ENCODE measurements at places on chromosomes 11 and 22.

DNA sequence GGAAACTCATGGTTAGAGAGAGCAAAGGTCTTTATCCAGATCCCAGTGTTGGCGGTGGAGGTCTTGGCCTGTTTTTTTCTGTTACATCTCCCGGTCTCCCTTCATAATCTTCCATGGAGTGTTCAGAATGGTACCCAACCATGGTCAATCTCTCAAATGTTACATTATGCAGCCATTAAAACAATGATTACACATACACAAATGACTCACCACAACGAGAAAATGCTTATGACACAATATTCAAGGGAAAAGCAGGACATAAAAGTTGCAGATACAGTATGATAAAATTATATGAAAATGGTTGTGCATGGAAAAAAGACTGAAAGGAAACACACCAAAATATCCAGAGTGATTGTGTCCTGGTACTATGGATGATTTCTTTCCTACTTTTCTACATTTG is 17.8 kb upstream of the CSNK1E start:
- DNase-seq = peak; percentile 65

- DNase-seq = no peak
Measured at GRCh38 chr11:64998141-64998540, 1.4 kb upstream of the BATF2 start.

- no peak for DNase-seq
Measured at GRCh38 chr11:113533425-113533698, 58.2 kb upstream of the DRD2 start.

DNA sequence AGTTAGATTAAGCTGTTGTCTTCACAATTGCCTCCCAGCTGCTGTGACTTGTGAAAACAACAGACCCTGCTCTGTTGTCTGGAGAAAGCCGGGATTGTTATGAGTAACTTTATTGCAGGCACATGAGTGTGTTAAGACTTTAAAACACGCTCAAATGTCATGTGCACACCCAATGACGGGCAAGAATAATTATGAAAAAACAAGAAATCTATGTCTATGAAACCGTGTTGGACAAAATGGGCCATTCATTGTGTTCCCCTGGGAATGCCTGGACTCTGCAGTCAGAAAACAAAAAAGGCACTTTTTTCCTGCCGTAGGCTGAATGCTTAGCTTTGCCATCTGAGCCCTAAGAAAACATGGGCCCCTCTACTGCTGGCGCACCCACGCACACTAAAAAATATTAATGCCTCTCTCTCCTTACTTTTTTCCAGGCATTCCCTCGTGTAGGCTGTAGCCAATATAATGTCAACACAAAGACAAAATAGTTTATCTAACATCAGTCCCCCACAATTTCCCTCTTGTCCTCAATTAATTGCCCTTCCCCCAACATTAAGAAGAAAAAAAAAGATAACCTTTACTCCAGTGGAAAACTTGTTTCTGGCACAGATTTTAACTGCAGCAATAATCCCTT is 207.9 kb downstream of the SOX6 start:
- no peak for DNase-seq

GRCh38 chr11:114796954-114797721 is 118.8 kb downstream of the NXPE2 start:
- DNase-seq = no peak

DNA sequence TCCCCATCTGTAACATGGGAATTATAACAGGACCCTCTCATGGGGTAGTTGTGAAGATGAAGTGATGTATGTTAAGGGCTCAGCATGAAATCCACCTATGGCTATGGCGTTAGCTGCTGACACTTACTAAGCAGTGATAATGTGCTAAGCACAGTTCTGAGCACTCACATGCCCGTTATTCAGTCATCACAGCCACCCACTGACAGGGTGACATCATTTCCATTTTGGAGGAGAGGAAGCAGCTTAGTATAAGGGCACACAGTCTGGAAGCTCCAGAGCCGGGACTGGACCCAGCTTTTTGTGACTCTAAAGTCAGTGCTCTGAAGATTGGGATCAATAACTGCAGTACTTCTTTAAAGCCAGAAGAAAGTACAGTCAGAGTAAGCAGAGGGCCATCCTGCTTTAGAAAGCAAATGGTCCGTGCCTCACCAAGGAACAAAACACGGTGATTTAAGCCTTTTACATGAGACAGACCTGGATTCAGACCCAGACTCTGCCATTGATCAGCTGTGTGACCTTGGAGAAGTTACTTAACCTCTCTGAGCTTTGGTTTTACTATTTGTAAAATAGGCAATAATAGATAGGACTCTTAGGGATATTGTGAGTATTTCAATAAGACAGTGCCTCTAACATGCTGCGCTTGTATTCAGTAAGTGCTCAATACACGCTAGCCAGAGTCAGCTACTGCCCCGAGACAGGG is 61.5 kb downstream of the SGSM1 start:
- DNase-seq = peak; percentile 81

- no peak for DNase-seq
Measured at GRCh38 chr22:32531228-32531627, 56.6 kb downstream of the FBXO7 start.

GRCh38 chr11:131737357-131737756 is 366.9 kb downstream of the NTM start:
- no peak for DNase-seq

- peak; percentile 51 for DNase-seq
Measured at GRCh38 chr22:42993651-42994275, 21.2 kb downstream of the PACSIN2 start.

GRCh38 chr22:33529424-33530113 is 390.7 kb downstream of the LARGE1 start:
- no peak for DNase-seq

DNA sequence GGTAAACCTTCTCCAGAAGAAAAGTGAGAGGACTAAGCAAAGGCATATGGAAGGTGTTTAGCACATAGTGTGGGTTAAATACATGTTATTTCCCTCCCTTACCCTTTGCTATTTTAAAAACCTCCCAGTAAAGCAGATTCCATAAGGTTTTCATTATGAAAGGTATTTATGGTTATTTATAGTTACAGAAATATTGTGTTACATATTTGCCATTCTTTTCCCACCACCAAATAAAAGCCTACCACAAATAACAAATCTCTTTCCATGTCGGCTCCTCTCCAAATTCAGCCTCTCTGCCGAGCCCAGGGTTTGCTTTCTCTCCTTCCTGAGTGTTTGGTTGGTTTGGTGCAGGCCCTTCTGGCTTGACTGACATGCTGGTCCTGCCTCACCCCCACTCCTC is 64.4 kb downstream of the INSC start:
- DNase-seq = no peak

GRCh38 chr11:130525307-130525706 is 76.9 kb downstream of the ADAMTS15 start:
- DNase-seq = no peak

DNA sequence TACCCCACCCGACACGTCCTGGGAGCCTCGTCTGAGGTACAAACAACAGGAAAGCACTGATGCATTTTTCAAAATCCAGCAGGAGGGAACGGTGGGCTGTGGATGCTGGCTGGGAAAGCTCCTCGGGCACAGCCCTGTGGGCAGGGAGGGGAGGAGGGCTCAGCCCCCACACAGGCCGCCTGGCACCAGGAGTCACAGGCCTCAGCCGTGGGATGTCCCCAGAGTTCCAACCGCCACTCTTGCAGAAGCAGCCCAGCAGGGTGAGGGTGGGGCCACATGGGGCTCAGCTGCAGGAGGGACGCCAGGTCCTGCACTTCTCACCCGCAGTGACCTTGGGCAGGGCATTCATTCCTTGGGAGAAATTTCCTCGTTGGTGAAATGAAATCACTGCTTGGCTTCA is 274.6 kb downstream of the BRD1 start:
- no peak for DNase-seq

GRCh38 chr11:86459002-86459385 is 84.3 kb downstream of the CCDC81 start:
- no peak for DNase-seq

- DNase-seq = no peak
Measured at GRCh38 chr11:133570376-133570775, 38.1 kb upstream of the OPCML start.

- no peak for DNase-seq
Measured at GRCh38 chr11:19714022-19714386, 1.4 kb downstream of the NAV2 start.

DNA sequence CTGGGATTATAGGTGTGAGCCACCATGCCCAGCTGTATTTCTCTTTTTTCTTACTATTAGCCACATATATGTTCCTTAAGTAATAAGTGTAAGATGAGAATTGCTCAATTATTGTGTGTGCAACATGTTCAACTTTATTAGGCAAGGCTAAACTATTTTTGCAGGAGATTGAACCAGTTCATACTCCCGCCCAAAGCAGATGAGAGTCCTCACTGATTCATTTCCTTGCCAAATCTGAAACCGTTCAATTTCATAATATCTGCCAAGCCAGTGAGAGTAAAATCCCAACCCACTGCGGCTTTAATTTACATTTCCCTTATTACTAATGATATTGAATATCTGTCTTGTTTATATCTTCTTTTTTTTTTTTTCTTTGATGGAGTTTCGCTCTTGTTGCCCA is 48.4 kb downstream of the KCNJ4 start:
- peak; percentile 95 for DNase-seq

DNA sequence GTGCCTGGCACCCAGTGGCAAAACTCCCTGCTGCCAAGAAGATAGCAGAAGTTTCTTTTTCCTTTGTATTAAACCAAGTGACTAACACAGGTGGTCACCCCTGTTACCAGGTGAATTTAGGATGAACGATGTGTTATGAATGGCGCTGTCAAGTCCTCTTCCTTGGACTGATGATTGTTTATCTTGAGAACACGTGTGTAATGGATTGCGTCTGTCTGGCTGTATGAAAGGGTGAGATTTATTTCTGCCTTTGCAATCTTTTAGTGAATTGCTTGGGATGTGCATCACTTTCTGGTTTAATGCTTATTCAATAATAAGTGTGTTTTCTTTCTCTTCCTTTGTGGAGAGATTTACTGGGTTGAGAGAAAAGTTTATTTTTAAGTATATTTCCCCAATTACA is 36.5 kb downstream of the SDHD start:
- no peak for DNase-seq

GRCh38 chr11:201966-202365 is 5.2 kb downstream of the BET1L start:
- DNase-seq = peak; percentile 17

DNA sequence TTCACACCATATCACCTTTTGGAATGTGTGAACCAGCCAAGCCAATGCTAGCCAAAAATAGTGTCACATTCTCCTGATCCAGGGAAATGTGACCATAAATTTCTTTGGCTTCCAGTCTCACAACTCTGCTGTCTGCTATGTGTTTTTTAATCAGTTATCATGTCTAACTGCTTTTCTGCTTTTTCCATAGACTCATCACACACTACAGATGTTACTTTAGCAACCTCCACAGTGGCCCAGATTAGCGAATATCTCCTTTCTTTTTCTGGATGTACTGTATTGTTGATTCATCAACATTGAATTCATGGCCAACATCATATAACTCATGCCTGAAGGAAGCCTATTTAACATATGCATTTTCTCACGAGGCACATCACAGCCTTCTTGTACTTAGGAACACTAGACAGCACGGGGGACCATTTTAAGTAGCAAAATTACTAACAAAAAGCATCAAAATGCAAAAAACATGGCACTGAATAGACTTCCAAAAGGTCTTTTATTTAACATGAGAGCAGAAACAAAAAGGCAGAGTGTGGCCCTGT is 73.1 kb upstream of the POU2AF2 start:
- no peak for DNase-seq

- DNase-seq = peak; percentile 7
Measured at GRCh38 chr11:113701491-113701890, 4.6 kb downstream of the TMPRSS5 start.

GRCh38 chr11:2507212-2507901 is 62.5 kb downstream of the KCNQ1 start:
- no peak for DNase-seq

GRCh38 chr11:79013509-79013908 is 427.3 kb downstream of the TENM4 start:
- DNase-seq = no peak

DNA sequence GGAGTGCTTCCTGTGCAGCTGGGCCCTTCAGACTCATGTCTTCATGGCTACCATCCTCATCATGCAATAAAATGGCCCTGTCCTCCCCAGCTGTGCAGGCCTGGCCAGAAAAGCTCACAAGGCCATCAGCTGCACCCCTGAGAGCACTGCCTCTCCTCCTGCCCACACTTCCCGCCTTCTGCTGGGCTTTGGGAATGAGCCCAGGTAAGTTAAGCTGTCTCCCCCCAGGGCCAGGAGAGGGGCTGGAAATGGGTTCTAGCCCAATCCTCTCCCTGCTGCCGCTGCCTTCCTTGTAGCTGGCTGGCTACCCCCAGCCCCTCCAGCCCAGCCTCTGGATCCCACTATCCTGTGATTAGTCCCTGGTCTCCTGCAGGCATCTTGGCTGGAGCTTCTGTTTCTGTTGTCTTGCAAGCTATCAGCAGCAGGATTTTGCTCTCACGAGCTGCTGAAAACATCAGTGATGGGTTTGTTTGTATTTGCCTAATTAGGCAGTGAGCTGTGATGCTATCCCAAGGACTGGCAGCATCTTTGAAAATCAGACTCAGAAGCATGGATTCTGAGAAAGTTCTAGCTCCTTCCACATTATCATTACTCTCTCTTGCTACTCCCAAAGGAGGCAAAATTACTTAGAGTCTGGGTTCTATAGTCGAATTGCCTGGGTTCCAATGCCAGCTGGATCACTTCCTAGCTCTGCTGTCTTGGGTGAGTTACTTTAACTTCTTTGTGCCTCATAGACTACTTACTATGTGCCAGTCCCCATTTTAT is 168.1 kb downstream of the ST3GAL4 start:
- no peak for DNase-seq

GRCh38 chr22:31604137-31604705 is 57.8 kb downstream of the PISD start:
- no peak for DNase-seq

- DNase-seq = no peak
Measured at GRCh38 chr22:49077586-49077985, 750.1 kb downstream of the BRD1 start.

- no peak for DNase-seq
Measured at GRCh38 chr11:3188496-3189195, 23.5 kb upstream of the OSBPL5 start.

GRCh38 chr11:75557666-75558494 is 4.2 kb upstream of the SERPINH1 start:
- no peak for DNase-seq

DNA sequence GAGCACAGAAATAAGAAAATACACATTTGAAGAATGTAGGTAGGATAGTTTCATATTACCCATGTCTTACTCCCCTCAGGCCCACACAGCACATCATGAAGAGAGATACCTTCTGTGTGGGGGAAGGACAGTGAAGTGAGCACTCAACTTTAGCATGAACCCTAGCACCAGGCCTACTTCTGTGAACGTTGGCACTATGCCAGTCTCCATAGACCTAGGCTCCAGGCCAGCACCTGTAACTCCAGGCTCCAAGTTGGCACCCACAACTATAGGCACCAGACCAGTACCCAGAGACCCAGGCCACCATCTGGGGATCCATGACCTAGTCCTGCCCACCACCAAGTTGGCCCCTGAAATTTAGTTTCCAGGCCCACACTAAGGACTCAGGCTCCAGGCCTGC is 410.9 kb downstream of the INSC start:
- DNase-seq = no peak

- no peak for DNase-seq
Measured at GRCh38 chr22:27585141-27585540, 216.4 kb downstream of the MN1 start.

- no peak for DNase-seq
Measured at GRCh38 chr22:36021606-36022153, 6.9 kb downstream of the RBFOX2 start.

GRCh38 chr11:131038597-131038996 is 122.3 kb upstream of the SNX19 start:
- no peak for DNase-seq

Data from inflammatory macrophage treated with lipopolysaccharide for 4 hours (primary cell).